AG09319 (cell line): ENCODE measurements at places on chromosomes 5 and 9.

- DNase-seq: no peak
Observed at GRCh38 chr5:14714706-14715105, 50.2 kb downstream of the OTULIN start.

GRCh38 chr5:122933956-122934355 lies 88.5 kb downstream of the SNX24 start:
- DNase-seq: no peak

DNA sequence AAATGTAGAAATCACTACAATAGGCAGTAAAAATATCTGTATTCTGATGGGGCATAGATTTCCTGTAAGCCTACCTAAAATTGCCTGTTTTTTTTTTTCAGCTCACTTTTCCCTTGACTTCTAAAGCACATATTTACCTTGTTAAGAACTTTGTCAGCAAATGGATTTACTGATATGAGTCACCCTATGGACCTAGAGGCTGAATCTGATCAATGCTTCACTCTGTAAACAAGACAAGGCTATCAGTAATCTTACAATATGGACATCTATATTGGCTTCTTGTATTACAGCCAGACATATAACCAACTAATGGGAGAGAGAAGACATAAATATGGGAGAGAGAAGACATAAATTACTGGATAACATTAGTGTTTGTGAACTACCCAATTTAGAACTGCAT lies 792.7 kb upstream of the CHD1 start:
- no peak for DNase-seq

DNA sequence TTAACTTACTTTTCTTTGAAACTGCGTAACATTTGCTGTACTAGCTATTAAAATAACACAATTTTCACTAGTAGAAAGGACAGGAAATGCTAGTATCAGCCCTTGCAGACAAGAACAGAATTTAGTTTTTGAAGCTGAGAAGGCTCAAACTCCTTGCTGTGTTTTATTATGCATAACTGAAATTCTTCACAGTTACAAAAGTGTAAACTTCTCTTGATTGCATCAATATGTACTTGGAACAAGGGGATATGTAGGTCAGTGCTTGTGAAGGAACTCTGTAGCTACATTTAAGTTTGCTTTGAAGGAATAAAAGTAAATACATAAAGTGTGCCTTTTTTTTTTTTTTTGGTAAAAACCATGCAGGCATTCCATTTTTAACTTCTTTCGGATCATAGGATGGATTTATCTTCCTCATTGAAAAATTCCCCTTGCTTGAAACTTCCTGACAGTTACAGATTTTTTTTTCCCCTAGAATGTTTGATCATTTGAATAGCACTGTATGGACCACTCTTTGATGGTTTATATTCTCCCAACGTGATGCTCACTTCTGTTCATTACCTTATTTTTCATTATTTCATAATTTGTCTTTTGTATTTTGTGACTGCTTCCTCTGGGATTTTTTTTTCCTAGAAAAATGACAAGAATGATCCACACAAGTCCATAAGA lies 94.9 kb upstream of the DAB2 start:
- no peak for DNase-seq

DNA sequence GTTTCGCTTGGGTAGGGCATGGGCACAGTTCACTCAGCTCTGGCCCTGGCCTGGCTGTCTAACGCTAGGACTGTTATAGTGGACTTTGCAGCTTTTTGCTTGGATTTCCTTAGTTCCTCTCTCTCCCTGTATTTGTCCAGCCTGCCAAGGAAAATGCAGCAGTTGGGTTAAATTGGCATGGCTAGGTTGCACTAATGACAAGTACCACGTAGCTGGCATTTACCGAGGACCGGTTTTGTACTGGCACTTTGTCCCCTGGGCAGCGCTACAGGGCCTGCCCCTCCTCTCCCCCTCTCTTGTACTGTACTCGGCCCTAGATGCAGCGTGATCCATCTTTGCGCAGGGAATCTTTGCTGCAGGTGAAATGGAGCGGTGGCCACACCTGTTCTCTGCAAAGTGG lies 2.4 kb downstream of the WDR5 start:
- DNase-seq: no peak

DNA sequence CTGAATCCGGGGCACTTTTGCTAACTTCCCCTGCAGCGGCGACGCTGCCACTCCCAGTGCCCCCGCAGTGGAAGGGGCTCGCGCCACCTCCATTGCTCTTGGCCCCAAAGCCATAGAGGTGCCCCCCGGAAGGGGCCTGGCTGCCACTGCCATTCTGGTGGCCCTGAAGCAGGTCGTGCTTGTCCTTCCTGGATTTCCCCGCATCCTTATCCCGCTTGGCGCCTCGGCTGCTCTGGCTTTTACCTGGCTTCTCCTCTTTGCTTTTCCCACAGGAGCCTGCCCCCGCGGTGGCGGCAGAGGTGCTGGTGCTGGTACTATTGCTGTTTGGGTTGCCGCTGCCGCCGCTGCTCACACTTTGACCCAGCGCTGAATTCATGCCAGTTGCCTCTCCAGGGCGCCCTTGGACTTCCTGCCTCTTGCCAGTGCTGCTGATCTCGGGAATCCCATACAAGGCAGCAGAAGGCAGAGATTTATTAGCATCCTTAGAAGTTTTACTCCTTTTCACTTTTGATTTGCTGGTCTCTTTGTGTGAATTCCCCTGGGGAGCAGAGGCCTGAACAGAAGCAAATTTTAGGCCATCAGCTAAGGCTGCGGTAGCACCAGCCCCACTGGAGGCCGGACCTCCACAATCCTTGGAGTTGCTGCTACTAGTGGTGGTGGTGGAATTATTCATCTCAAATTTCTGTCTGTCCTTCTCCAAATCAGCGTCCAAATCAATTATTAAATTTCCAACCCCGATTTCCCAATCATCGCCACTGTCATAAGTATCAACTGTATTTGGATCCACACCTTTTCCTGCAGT lies 2.1 kb downstream of the ZNF608 start:
- DNase-seq: no peak

DNA sequence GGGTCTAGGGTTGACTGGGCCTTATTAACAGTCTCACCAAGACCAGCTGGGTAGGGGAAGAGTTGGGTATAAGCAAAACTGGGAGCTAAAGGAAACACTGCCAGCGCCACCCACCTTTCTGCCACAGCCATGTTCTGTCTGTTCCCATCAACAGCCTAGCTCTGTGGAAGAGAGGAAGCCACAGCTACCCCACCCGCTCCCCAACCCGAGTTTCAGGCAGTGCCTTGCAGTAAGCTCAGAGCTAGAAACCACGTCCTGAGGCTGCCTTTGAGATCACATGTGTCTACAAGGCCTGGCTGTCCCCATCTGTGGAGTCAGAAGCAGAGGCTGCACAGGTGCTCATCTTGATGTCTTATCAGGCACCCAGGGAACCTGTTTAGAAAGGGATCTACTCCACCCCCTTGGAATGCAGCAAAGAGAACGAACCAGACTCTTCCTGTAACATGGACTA lies 15.3 kb downstream of the HNRNPH1 start:
- no peak for DNase-seq

DNA sequence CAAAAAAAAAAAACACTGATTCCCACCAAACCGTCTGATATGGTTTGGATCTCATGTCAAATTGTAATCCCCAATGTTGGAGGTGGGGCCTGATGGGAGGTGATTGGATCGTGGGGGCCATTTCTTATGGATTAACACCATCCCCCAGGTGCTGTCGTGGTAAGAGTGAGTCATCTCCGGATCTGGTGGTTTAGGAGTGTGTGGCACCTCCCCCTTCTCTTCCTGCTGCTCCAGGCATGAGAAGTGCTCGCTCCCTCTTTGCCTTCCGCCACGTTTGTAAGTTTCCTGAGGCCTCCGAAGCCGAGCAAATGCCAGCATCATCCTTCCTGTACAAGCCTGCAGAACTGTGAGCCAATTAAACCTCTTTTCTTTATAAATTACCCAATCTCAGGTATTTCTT lies 45.2 kb downstream of the HSD17B3 start:
- no peak for DNase-seq

DNA sequence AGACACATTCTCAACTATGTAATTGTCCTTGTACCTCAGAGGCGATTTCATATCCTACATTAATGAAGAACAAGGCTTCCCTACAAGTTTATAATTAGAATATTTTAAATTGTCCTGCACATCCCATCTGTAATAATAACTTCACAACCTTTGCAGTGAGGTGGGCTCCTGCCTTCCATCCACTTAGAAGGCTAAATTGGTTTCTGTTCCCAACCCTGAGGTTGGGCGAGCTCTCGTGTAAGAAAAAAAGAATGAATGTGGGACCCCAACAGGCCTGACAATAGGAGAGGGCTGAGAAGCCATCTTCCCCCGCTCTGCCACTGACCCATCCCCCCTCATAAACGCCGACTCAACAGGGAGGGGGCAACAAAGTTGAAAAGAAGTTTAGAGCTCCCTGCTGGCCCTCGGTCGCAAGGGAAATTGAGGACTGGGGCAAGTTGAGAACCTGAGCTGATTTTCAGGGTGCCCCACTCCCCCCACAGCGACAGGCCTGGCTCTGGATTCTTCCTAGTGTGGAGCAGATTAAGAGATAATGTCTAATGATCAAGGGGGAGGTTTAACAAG lies 9.4 kb downstream of the BARHL1 start:
- no peak for DNase-seq

- DNase-seq: no peak
Observed at GRCh38 chr5:136028090-136028489, 698 bp upstream of the TGFBI start.

DNA sequence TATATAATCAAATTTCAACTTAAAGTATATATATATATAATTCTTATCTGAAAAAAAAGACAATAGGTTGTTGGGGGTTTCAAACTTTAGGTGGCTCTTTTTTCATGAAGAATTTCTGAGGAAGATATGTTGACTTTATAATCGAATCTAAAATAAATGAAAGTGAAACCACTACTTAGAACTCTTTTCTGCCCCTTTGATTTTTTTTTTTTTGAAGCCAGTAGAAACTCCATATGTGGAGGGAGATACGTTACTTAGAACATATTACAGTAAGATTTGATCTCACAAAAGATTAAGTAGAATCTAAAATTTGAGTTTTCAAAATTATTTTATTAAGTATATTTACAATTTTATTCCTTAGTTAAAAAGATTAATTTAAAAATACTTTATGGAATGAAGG lies 96.9 kb downstream of the ATG10 start:
- no peak for DNase-seq
